CD4-positive, alpha-beta T cell treated with Interleukin-17A for 1 hour (primary cell): ENCODE measurements at places on chromosomes 4 and X.
A peak's percentile ranks its signal among the peaks of the same experiment; 100 is the strongest.

DNA sequence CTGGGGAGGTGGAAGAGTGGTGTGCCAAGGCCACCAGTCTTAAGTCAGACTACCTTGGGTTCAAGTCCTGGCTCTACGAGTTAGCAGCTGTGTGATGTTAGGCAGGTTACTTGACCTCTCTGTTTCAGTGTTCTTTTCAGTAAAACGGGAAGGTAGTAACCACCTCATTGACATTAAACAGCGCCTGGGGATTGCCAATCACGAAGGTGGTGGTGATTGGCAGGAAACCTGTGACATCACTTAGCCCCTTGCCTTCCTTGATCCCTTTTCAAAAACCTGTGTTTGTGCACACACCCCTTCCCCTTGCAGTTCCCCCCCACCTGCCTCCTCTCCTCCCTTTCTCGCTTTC, 7.6 kb downstream of the KLF3 start:
- peak; percentile 54 for DNase-seq

GRCh38 chr4:11495291-11495690, 66.6 kb upstream of the HS3ST1 start:
- no peak for DNase-seq

DNA sequence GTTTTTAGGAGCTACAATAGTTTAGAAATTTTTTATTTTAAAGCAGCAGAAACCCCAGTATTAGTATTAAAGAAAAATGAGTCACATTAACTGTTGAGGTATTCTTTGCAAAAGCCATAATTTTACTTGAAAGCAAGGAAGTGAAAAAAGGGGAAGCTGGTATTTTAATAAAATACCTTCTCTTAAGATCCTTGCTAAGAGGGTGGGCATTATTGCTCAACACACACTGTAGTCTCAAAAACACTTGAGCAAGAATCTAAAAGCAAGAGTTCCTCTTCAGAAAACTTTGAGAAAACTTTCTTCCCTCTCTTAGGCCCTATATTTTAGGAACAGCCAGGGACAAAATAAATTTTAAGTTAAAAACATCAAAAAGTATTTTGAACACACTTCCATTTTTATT, 259.4 kb upstream of the DIAPH2 start:
- no peak for DNase-seq

GRCh38 chrX:138723301-138723700, 11.8 kb upstream of the FGF13 start:
- DNase-seq: no peak
